ENCODE measurements at places on chromosomes 13 and 19.

DNA sequence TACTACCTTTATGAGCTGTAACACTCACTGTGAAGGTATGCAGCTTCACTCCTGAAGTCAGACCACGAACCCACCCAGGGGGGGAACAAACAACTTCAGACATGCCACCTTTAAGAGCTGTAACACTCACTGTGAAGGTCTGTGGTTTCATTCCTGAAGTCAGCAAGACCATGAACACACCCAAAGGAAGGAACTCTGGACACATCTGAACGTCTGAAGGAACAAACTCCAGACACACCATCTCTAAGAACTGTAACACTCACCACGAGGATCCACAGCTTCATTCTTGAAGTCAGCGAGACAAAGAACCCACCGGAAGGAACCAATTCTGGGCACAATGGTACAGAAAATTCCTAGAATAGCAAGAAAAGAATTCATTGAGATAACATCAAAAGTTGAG, 1796.5 kb upstream of the MIR17HG start:
- no peak for DNase-seq

- DNase-seq = no peak
Measured at GRCh38 chr19:17473041-17473440, 2.7 kb downstream of the SLC27A1 start.

DNA sequence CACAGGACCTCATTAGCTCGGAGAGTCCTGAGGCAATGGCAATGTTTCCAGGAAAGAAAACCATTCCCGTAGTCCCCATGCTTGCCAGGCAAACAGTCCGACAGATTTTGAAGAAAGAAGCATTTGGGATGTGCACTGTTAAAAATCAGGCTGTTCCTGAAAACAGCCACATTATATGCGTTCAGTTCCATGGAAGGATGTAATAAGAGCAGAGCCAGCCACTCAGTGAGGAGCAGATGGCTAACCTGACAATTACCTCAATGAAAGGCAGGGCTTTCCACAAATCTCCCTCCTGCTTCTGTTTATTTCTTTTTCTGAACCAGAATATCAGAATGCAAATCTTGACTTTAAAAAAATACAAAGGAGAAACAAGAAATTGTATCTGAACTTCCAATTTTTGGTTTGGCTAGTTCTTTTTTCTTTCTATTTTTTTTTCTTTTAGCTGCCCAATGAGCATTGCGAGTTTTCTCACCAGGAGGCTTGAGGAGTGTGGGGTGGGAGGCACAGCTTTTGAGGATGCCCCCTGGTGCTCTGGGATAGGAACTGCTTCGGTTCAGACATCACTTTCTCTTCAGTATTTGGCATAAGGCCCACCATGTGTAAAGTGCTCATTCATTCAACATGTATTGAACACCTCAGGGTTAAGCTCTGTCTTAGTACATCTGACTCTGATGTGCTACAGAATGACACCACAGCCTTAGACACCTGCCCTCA, 124.2 kb downstream of the TBC1D4 start:
- DNase-seq = peak; percentile 34

- DNase-seq = no peak
Measured at GRCh38 chr13:105410602-105411001, 1124.9 kb downstream of the EFNB2 start.

DNA sequence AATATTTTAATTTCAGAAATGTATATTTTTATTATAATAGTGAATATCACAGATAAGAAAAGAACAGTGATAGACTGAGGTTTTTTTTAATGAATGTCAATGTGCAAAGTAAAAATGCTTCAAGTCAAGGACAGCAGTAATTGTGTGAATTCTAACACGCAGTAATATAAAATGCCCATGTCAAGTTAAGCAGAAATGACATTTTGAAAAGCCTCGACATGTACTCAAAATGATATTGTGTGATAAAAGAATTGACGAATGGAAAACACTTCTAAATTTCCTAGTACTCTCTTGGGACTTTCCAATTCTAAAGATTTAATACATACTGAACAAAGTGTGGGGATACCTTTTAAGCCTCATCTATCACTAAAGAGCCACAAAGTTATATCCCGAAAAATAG, 172.6 kb downstream of the SLITRK6 start:
- no peak for DNase-seq

DNA sequence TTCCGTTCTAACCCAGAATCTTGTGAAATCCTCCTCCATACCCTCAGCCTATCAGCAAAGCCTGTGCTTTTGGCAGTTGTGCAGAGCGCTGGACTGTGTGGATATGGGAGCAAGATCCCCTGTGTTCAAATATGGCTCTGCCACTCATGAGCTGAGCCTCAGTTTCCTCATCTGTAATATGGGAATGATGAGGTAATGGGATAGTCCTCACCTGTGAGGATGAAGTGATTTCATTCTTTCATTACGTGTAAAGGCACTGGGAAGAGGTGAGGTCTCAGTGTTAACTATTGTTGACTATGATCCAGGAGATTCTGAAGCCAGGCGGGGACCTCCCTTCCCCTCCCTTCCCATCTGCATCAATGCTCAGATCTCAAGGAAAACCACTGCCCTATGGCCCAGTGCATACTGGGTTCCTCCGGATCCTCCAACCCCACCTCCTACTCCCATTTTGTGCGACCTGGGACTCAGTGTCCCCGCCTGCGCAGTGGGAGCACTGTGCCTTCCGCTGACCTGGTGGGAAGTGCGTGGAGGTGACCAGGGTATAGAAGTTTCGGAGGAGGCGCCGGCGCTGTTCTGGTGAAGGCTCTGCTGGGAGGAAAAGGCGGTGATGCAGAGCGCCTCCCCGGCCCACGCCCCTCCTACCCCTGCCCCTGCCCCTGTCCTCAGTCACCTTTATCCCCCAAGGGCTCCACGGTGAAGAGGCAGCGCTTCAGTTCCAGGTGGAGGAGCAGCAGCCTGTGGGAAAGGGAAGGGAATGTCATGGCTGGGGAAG, 5.0 kb downstream of the FUZ start:
- DNase-seq = no peak

DNA sequence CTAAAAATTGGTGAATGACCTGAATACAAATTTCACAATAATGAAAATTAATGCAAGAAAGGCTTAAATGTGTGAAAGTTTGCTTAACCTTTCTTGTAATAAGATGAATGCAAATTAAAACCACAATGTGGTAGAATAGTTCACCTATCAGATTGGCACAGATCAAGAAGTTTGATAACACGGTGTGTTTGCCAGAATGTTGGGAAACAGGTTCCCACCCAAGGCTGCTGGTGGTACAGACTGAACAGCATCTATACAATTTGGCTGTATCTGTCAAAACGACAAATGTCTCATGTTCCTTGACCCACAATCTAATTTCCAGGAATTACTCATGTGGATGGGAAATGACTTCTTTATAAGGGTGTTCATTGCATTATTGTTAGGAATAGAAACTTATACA, 8.6 kb upstream of the IRS2 start:
- no peak for DNase-seq

GRCh38 chr13:113917096-113917495, 53.2 kb upstream of the GAS6 start:
- no peak for DNase-seq

- DNase-seq = no peak
Measured at GRCh38 chr19:13848798-13849676, 27.9 kb upstream of the NANOS3 start.

DNA sequence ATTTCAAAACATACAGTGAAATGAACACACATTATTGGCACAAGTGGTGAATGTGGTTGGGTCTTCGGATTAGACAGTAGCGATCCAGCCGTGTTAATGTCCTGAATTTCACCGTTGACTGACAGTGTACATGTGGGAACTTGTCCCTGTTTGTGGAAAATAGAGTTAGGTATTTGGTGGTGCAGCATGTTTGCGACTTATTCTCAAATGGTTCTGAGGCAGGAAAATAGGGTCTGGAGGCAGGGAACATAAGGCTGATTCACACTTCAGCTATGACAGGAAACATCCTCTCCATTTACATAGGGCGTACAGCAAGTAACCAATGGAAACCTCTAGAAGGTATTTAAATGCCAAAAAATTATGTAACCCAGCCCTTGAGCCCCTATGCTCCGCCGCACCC, 4.2 kb downstream of the LGALS7B start:
- DNase-seq = no peak

GRCh38 chr19:42252365-42253244, 2.3 kb downstream of the ERF start:
- DNase-seq = no peak

DNA sequence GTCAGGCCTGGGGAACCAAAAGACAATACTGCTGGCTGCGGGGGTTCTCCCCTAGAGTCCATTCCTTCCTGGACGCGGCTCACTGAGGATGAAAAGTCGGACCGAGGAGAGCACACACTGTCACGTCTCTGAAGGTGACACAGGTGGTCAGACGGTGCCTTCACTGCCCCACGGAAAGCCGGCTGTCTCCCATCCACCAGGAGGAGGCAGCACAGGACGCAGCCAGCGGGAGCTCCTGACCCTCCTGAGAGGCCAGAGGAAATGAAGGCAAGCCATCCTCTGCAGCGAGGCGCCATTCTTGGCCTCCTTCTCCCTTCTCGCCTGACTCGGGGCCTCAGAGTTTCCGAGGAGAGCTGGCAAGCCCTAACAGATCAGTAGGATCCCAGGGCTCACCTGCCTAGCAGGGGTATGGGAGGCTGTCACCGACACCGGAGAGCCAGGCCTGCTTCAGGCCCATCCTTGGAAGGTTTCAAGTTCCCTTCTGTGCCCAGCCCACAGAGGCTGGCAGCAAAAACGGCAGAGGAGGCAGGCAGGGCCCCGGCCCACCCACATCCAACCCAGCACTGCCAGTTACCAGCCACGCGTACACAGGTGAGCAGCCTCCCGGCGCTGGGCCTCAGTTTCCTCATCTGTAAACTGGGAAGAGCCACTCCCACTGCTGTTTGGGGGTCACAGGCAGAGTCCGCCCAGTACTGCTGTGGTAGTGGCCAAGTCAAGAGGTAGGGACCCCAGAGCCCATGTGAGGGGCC, 4.5 kb downstream of the REXO1 start:
- no peak for DNase-seq

GRCh38 chr19:49210108-49210900, 52.7 kb downstream of the TRPM4 start:
- DNase-seq = peak; percentile 32

GRCh38 chr13:37289212-37289935, 183.9 kb upstream of the CSNK1A1L start:
- no peak for DNase-seq

DNA sequence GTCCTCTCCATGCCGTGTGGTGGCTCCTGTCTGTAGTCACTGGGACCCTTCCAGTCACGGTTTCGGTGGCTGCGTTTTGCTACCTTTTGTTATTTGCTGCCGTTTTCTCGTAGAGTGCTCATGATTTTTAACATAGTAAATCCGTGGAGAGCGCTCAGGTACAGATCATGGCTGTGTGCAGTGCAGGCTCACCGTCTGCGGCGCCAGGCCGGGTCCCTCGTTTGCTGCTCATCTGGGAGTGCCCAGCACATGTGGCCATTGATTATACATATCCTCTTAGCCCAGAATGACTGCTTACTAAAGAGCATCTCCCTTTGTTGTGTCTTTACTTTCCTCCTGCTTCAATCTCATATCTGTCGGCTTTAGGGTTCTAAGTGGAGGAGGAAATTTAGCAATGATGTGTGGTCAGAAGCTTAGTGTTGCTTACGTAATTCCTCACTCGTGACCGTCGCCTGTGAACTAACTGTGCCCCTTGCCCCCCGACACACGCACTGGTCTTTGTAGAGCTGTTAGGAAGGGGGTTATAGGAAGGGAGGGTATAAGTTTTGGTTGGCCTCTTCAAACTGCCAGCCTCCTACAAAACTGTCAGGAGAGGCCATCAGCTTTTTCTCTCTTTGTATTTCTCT, 31.8 kb downstream of the TFDP1 start:
- no peak for DNase-seq

- no peak for DNase-seq
Measured at GRCh38 chr13:74528734-74529513, 394.7 kb upstream of the KLF12 start.

DNA sequence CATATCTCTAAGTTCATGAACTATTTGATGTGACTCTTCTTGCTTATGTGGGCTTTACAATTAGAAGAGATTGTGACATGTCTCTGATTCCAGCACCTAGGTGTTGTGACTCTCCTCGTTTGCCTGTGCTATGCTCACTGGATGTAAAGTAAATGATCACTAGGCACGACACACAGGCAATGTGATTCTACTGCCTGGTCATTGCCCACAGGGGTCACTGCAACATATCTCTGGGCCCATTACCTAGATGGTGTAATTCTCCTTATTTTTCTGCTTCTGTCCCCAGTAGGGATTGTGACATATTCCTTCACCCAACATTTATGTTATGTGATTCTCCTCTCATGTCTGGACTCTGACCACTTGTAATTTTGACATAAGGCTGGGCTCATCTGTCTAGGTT, 65.8 kb upstream of the ZNF91 start:
- DNase-seq = no peak

DNA sequence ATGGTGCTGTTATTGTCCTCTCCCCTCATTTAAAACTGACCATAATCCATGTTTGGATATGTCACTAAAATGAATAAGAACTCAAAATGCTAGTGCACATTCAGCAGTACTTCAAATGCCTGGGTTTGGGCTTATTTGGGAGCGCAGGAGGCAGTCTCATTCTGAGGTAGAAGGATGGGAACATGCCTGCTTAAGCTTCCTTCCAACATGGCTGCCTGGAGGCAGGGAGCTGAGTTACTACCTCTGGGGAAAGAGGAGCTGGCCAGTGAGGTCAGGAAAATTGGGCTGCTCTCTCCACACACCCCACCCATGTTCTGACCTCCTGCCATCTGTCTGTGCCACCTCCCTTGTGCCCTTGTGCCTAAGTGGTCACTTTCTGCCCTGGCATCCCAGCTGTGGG, 85.7 kb downstream of the PTPRS start:
- DNase-seq = no peak

- DNase-seq = no peak
Measured at GRCh38 chr19:1567848-1568227, 287 bp downstream of the MEX3D start.

DNA sequence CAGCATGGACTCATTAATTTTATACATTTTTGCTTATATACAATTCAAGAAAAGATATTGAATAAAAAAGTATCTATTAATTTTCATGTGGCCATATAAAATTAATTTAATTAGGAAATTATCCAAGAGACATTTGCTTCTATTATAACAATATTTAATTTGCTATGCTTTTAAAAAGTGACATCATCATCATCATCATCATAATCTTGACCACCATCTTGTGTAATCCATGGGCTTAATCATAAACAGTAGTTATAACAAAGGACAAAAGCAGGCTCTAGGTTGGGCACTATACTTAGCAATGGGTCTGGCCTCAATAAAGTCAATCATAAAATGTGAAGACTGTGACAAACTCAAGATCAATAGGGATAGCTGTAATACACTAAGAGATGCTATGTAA, 1031.6 kb downstream of the SLITRK1 start:
- no peak for DNase-seq

DNA sequence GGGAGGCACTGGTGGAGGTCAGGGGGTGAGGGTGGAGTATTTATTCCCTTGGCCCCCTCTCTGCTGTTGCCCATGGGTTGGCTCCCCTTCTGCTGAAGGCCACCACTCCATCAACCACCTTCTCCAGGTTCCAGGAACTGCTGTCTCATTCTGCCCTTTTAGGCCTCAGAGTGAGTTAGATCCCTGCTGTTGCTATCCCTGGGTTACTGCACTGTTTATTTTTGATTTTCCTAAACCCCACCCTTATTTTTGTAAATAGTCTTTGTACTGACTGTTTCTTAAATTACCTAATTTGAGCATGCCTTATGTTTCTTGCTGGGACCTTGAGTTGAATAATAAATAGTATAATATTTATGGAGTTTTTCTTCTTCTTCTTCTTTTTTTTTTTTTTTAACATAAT, 132.8 kb downstream of the RGCC start:
- DNase-seq = no peak

- DNase-seq = no peak
Measured at GRCh38 chr13:30619731-30620130, 2.0 kb downstream of the USPL1 start.
